ENCODE measurements at places on chromosomes 3 and 15.

DNA sequence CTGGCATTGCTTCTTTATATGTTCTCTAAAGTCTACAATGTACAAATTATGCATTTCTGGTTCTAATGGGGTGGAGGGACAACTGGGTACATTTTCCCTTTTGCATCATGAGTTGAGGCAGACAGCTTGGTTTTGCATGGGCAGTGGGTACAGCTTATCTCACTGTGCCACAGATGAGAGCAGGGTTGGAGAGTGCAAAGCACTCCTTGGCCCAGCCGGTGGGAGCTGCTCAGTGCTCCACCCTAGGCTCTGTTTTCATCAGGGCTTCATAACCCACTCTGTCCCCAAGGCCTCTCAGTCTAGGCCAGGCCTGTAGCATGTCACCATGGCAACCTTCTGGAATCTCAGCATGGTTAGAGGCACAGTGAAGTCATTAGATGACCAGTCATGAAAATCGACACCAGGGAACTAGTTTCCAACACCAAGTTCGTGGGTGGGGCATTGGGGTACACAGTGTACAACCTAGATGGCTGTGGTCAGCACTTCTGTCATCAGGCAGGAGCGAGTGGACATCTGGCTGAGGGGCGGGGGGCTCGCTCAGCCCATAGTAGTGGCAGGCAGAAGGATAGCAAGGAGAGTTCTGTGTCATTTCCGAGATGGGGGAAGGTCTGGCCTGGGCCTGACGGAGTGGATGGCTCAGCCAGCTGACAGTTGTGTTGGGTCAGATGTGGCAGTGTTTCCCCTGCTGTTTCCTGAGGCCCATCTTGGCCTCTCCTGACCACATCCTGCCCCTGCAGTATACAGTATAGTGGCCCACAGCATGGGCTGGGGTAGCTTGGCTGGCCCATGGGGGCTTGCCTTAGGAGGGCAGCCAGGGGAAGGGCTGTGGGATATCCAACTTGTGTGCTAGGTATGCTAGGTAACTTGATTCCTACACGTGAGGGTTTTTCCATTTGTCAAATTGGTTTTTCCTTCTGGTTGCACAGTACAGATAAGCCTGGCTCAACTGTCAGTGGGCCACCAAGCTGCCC is 75.7 kb upstream of the PRR23C start:
- no peak for DNase-seq

DNA sequence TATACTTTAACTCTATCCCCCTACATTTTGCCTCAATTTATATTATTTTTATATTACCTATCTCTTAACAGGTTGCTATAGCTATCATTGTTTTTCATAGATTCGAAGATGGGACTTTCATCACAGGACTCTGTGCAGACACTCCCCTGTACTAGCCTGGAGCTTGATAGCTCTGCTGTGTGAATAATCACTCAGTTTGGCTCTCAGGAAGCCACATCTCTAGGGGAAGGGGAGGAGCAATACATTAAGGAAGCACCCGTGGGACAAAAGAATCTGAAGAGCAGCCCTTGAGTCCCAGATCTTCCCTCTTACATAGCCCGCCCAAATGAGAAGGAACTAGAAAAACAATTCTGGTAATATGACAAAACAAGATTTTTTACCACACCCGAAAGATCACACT is 114.3 kb upstream of the FXR1 start:
- no peak for DNase-seq

GRCh38 chr15:23422946-23423708 is 23.9 kb downstream of the GOLGA6L2 start:
- DNase-seq = no peak

- DNase-seq = no peak
Observed at GRCh38 chr3:71210257-71211007, 373.1 kb downstream of the FOXP1 start.

GRCh38 chr3:124811436-124811835 is 75.7 kb downstream of the ITGB5 start:
- no peak for DNase-seq

- no peak for DNase-seq
Observed at GRCh38 chr15:52649686-52650085, 29.5 kb downstream of the ATOSA start.

- DNase-seq = no peak
Observed at GRCh38 chr3:66604481-66604880, 103.7 kb upstream of the LRIG1 start.

DNA sequence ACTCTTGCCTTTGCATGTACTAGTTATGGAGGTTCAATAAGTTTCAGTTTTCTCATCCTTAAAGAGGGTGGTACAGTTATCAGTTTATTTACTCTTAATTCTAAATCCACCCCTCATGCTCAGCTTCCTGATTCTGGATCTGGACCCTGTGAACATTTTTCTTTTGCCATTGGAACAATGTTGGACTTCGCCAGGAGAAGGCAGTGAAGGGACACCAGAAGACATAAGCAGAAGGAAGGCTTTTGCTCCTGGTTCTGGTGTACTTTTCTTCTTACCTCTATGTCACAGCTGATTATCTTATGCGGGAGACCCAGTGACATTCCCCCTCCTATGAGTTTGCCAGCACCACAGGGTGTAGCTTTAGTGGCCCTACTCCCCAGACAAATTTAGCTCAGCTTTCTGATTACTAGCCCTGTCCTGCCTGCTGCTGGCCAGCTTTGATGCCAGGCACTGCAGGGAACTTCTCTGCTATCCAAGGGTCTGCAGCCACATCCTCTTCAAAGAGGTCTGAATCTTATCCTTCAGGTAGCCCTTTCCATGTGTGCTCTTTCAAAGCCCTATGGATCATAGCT is 466.3 kb upstream of the EPHA3 start:
- no peak for DNase-seq

Data from NCI-H2171 treated with DMSO at 0.1 percent for 48 hours (cell line).